ENCODE measurements at places on chromosomes 3 and 15. TPM values are rescaled to one million over a fixed set of nuclear protein-coding genes. Genes with fewer than 3 reads are reported as not detected.
A peak's percentile ranks its signal among the peaks of the same experiment; 100 is the strongest.

The MKRN3 gene
- total RNA-seq, result 0.71 TPM

DNA sequence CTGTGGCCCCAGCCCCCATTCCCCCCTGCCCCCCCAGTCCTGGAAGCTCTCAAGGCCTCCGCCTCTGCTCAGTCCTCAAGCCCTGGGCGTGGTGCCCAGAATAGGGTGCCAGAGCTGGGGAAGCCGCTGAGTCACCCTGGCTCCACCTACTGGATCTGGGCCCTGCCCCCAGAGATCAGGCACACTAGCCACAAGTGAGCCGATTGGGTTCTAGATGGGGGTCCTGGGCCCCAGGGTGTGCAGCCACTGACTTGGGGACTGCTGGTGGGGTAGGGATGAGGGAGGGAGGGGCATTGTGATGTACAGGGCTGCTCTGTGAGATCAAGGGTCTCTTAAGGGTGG lies 5.7 kb downstream of the EIF4G1 start:
- H3K27me3 ChIP-seq, result no peaks in the 10 kb centered on the region
- DNase-seq, result peak; percentile 58
- H3K4me1 ChIP-seq, result peaks cover 36% of the 10 kb centered on the region
- H3K36me3 ChIP-seq, result peaks cover 5% of the 10 kb centered on the region
- peak overlapping the region; percentile 30 for H3K4me3 ChIP-seq

- H3K36me3 ChIP-seq, result no peaks in the 10 kb centered on the region
- peaks cover 67% of the 10 kb centered on the region for H3K4me1 ChIP-seq
- no peaks in the 10 kb centered on the region for H3K27me3 ChIP-seq
- no peak for DNase-seq
- no peak overlapping the region for H3K27ac ChIP-seq
- H3K4me3 ChIP-seq, result no peak overlapping the region
Measured at GRCh38 chr3:150755902-150756301, 7.1 kb downstream of the SIAH2 start.

DNA sequence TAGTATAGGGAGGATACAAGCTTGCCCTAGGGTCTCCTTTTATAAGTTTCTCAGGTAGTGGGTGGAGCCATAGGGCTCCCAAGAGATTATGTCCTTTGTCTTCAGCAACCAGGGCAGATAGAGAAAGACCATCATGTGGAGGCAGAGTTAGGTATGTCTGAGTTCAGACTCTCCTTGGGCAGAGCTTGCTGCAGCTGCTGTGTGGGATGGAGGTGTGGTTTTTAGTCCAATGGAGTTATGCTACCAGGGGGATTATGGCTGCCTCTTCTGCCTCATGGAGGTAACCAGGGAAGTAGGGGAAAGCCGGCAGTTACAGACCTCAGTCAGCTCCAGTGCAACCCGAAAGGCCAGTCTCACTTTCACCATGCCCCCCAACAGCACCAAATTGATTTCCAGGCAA lies 220.5 kb downstream of the NECTIN3 start:
- no peak overlapping the region for H3K4me3 ChIP-seq
- no peak for DNase-seq
- H3K27me3 ChIP-seq, result no peaks in the 10 kb centered on the region
- no peak overlapping the region for H3K27ac ChIP-seq

- H3K4me1 ChIP-seq, result no peaks in the 10 kb centered on the region
- no peaks in the 10 kb centered on the region for H3K27me3 ChIP-seq
- no peak overlapping the region for H3K27ac ChIP-seq
- no peak overlapping the region for H3K4me3 ChIP-seq
- no peak for DNase-seq
- no peaks in the 10 kb centered on the region for H3K36me3 ChIP-seq
Measured at GRCh38 chr3:122533931-122534334, 19.2 kb upstream of the KPNA1 start.

DNA sequence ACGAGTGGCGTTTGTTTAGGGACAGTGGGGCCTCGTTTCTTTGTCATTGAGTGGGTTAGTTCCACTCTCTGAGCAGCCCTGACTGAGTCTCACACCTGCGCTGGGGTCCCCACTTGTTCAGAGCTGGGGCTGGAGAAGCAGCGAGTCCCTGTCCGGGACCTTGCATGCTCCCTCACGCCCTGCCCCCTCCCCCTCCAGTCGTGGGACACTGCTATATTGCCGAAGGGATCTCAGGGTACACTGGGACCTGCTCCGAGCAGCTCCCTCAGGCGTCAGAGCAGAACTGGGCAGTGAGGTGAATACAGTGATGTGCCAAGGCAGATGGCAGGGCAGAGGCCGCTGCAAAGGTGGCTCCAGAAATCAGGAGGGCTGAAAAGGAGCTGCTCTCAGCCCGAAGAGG lies 59.9 kb upstream of the KLF13 start:
- H3K4me1 ChIP-seq, result peaks cover 22% of the 10 kb centered on the region
- peak overlapping the region; percentile 85 for H3K27ac ChIP-seq
- no peaks in the 10 kb centered on the region for H3K27me3 ChIP-seq
- DNase-seq, result no peak

DNA sequence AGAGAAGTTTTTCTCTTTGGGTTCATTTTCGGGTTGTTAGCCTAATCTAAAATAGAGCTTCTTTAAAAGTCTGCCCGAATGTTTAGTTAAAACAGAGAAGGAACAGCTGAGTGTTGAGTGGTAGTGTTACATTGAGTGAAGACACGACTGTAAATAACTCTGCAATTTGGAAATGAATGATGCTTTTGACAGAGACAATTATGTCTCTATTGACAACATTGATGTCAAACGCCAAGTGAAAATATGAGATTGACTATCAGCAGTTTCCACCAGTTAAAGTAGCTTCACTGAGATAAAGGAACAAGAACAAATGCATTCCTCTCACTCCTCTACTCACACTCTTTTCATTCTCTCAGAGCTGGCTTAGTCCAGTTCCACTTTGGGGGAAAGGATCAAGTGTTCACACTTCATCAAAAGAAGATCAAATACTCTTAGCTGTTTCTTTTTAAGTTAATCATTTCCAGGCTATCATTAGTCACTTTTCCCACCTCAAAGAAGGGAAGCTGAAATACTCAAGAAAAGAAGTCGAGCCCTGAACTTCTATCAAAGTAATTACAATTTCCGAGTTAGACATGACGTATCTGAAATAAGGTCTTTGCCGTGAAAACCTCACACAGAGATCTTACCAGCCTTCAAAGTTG lies 399.1 kb upstream of the DPH6 start:
- no peaks in the 10 kb centered on the region for H3K27me3 ChIP-seq
- no peaks in the 10 kb centered on the region for H3K36me3 ChIP-seq
- no peak overlapping the region for H3K27ac ChIP-seq

DNA sequence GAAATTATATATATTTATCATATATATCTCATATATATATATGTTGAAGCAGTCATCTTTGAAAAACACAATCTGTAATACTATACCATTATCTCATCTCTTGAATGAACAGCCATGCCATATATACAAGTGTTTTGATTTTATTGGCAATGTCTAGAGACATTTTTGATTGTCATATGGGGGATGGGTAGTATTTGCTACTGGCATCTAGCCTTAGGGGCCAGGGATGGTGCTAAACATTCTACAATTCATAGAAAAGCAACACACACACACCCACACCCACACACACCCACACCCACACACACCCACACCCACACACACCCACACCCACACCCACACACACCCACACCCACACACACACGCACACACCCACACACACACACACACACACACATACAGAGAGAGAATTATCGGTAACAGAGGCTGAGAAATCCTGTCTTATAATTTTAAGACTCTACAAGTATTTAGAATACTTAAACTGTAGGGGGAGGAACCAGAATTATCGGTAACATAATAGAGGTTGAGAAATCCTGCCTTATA lies 11.1 kb upstream of the PIK3R4 start:
- H3K27me3 ChIP-seq, result no peaks in the 10 kb centered on the region
- no peaks in the 10 kb centered on the region for H3K36me3 ChIP-seq
- H3K4me3 ChIP-seq, result no peak overlapping the region
- no peak for DNase-seq
- H3K4me1 ChIP-seq, result no peaks in the 10 kb centered on the region

DNA sequence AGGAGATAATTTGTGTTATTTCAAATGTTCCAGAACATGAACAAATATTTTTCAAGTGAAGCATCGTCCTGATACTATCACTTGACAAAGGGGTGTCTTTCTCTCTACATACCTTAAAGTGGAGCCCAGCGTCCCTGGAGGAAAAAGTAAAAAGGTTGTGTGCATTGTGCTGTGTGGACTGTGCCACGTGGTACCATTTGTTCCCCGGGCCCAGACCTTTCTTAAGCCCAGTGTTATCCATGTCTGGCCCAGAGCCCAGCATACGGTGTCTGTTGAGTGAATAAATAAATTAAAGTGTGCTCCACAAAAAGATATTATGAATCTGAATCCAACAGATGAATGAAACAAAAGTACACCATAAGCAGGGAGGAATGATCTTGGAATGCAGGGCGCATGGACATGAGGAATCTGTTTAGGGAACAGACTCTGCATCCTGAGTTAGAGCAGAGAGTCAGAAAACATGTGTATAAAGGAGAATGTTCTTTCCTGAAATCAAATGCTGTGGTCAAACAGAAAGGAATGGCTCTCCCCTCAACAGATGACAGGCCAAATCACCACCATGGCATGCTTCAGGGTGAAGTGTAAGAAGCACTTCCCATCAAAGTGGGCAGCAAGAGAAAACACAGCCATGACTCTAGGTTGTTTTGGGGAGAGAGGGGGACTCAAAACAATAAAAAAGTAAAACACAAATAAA lies 8.1 kb upstream of the PRSS50 start:
- H3K27ac ChIP-seq, result no peak overlapping the region
- H3K4me1 ChIP-seq, result no peaks in the 10 kb centered on the region
- no peak overlapping the region for H3K4me3 ChIP-seq
- H3K36me3 ChIP-seq, result no peaks in the 10 kb centered on the region

All from left lung (tissue), 14 donors.